ENCODE measurements at places on chromosomes 7 and 10. TPM values are rescaled to one million over a fixed set of nuclear protein-coding genes. Genes with fewer than 3 reads are reported as not detected.

DNA sequence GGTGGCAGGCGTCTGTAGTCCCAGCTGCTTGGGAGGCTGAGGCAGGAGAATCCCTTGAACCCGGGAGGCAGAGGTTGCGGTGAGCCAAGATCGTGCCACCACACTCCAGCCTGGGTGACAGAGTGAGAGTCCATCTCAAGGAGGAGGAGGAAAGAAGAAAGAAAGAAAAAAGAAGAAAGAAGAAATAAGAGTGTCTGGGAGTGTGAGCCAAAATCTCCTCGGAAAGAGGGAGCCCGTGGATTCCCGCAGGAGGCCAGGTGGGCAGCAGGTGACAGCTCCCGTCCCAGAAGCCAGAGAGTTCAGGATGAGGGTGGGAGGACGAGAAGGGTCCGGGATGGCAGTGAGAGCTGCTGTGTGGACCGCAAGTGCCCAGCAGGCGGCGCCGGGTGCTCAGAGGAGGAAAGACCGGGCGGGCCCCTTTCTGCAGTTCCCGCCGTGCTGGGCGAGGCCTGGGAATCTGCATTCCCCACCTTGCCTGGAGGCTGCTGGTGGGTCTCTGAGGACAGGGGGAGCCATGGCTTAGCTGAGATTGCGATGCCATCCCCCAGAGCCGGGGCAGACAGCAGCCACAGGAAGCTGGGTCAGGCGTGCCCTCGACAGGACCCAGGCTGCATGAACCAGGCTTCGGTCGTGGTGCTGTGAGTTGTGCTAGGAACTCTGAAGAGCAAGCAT, 17.1 kb upstream of the AMZ1 start:
- H3K36me3 ChIP-seq = peaks cover 10% of the 10 kb centered on the region
- no peak overlapping the region for H3K27ac ChIP-seq
- no peak overlapping the region for H3K4me3 ChIP-seq

- H3K4me1 ChIP-seq = no peaks in the 10 kb centered on the region
- no peaks in the 10 kb centered on the region for H3K36me3 ChIP-seq
- H3K4me3 ChIP-seq = no peak overlapping the region
- no peaks in the 10 kb centered on the region for H3K27me3 ChIP-seq
- no peak overlapping the region for H3K27ac ChIP-seq
Observed at GRCh38 chr10:56927701-56928100, 566.6 kb upstream of the ZWINT start.

- H3K4me1 ChIP-seq = peaks cover 17% of the 10 kb centered on the region
- H3K36me3 ChIP-seq = no peaks in the 10 kb centered on the region
- no peak for DNase-seq
- H3K27me3 ChIP-seq = no peaks in the 10 kb centered on the region
- no peak overlapping the region for H3K27ac ChIP-seq
Observed at GRCh38 chr7:82348251-82348650, 95.3 kb downstream of the CACNA2D1 start.

GRCh38 chr7:14124716-14125115, 135.2 kb upstream of the ETV1 start:
- no peak overlapping the region for H3K27ac ChIP-seq
- H3K36me3 ChIP-seq = no peaks in the 10 kb centered on the region
- H3K4me1 ChIP-seq = no peaks in the 10 kb centered on the region
- H3K4me3 ChIP-seq = no peak overlapping the region
- no peak for DNase-seq

- peaks cover 16% of the 10 kb centered on the region for H3K36me3 ChIP-seq
- no peak for DNase-seq
- no peak overlapping the region for H3K27ac ChIP-seq
- H3K4me1 ChIP-seq = no peaks in the 10 kb centered on the region
Observed at GRCh38 chr7:44761207-44762161, 12.8 kb downstream of the ZMIZ2 start.

- no peak for DNase-seq
- no peaks in the 10 kb centered on the region for H3K4me1 ChIP-seq
- no peaks in the 10 kb centered on the region for H3K27me3 ChIP-seq
- H3K27ac ChIP-seq = no peak overlapping the region
- H3K4me3 ChIP-seq = no peak overlapping the region
Observed at GRCh38 chr10:128964100-128964403, 503.0 kb upstream of the MGMT start.

- DNase-seq = no peak
- peaks cover 7% of the 10 kb centered on the region for H3K4me1 ChIP-seq
Observed at GRCh38 chr7:108124820-108125219, 5.3 kb downstream of the LAMB4 start.

DNA sequence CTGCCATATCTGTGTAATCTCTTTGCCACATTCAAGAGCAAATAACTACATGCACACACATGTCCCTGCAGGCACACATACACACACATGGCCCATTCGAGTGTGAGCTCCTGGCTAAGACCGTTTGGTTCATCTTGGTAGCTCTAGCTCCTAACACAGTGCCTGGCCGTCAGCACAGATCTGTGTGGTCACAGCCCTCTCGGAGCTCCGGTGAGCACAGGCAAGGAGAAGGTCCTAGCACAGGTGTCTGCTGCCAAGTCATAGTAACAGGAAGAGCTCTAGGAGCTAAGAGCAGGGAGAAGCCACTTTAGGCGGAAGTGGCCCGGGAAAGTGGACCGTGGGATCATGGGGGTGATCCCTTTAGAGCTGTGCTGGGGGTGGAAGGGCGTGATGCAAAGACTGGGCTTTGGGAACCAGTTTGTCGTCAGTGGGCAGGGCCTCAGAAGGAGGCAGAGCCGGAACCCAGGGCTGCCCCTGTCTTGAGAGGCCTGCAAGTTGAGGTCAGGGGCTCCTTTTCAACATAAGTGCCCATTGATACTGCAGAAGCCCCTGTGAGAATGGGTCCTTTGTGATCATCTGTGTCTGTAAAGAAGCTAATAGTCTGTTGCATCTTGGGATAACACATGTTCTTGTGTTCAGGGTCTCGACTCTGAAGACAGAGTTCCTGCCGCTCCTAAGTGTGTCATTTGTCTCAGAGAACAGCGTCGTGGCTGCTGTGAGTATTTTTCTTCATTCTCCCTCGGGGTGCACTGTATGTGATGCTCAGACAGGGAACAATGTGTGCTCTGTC, 16.6 kb upstream of the ARPC1B start:
- peak overlapping the region; percentile 36 for H3K27ac ChIP-seq
- peaks cover 19% of the 10 kb centered on the region for H3K4me1 ChIP-seq
- H3K4me3 ChIP-seq = no peak overlapping the region

DNA sequence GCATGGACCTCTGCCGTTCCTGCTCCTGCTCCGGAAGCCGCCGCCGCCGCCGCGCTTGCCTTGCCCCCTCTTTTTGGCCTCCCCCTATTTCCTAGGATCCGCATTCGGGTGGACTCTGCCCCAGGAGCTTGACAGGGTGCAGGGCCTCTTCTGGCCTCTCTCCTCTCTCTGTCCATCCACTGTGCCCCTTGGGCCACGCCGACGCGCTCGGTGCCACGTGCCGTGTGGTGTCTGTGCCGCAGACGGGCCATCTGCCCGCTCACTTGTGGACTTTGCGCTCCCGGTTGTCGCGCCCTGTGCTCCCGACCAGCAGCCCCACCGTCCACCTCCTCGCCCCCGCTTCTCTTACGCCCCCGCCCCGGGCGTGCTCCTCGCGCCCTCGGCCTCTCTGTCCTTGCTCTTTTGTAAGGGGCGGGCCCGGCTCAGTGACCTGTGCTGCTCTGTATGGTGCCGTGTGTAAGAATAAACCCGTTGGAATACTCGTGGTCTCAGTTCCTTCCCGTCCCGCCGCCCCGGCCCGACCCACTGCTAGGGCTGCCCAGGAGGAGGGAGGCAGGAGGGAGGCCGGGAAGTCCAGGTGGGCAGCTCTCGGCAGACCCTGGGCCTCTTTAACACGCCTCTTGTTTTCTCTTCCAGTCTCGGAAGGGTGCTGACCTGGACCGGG, 37.0 kb downstream of the AGAP3 start:
- H3K27ac ChIP-seq = peak overlapping the region; percentile 36
- no peak for DNase-seq
- H3K4me3 ChIP-seq = no peak overlapping the region
- H3K4me1 ChIP-seq = peaks cover 5% of the 10 kb centered on the region

DNA sequence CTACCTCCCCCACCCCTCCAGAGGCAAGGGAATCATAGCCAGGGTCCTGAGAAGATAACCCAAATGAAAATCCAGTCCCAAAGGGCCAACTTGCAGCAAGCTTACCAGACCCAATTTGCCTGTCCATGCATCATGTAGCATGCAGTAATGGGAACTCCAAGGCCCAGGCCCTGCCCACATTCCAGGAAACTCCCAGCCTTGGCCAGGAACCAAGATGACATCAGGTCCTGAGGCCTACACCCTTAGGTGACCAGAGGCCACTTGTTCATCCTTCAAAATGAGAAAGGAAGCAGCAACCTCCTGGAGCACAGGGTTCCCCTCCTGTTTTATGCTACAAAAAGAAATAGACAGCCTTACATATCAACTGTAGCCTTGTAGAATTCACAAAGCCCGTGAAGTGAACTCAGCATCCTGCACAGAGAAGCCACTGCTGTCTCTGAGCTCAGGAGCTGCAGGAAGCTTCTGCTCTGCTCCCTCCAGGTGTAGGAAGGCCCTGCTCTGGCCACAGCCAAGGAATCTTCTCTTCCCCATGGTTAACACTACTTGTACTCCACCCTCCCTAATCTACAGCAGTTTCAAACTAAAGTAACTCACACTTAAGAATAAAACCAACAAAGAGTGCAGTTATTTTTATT, 30.3 kb upstream of the GRB10 start:
- no peak overlapping the region for H3K4me3 ChIP-seq
- no peak overlapping the region for H3K27ac ChIP-seq
- no peaks in the 10 kb centered on the region for H3K36me3 ChIP-seq
- DNase-seq = peak; percentile 71
- peaks cover 18% of the 10 kb centered on the region for H3K27me3 ChIP-seq
- H3K4me1 ChIP-seq = peaks cover 8% of the 10 kb centered on the region

DNA sequence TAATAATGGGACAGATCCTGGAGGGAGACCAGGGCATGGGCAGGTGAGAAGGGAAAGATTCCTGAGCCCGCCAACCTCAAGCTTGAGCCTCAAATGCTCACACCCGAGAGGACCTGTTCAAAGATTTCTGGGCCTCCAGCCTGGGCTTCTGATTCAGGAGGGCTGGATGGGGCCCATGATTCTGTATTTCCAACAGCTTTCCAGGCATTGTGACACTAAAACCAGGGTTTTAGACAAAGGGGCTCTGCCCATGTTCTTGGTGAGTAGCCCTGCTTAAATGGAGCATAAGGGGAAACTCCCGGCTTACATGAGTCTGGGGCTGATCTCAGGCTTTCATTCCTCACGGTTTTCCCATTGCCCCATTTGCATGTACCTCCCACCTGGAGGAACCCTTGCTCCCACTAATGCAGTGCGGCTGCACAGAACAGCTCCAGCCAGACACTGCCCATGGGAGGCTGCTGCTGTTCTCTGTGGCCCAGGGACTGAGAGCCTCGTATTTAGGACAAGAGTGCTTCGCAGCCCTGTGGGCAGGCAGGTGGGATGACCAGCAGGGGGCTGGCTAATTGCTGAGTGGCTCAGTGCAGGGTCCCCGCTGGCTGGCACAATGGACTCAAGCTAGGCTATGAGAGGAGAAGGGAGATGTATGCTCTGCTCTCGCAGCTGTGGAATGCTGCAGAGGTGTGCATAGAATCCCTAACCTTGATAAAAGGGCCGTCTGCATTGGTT, 135.3 kb upstream of the COBL start:
- no peak overlapping the region for H3K27ac ChIP-seq
- no peak overlapping the region for H3K4me3 ChIP-seq
- H3K27me3 ChIP-seq = no peaks in the 10 kb centered on the region
- H3K4me1 ChIP-seq = no peaks in the 10 kb centered on the region
- DNase-seq = no peak

DNA sequence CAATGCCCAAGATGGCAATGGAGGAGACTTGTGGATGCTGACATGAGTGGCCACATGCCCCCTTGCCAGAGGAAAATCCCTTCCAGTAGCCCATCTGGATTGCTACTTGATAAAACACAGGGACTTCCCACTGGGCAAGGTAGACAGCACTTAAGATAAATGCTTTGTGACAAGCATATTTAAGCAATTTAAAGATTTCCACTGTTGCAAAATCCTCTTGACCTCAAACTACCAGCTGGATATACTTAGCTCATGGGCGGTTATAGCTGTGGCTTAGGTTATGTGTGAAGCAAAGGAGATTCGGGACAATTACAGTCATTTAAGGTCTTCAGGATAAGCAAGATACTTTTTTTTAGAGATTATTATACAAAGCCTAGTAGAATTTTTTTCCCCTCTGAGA, 238.1 kb downstream of the BMPER start:
- H3K4me1 ChIP-seq = peaks cover 8% of the 10 kb centered on the region
- no peak overlapping the region for H3K4me3 ChIP-seq
- peaks cover 7% of the 10 kb centered on the region for H3K36me3 ChIP-seq
- H3K27me3 ChIP-seq = no peaks in the 10 kb centered on the region

GRCh38 chr7:39252916-39253315, 275.2 kb downstream of the POU6F2 start:
- DNase-seq = no peak
- H3K4me3 ChIP-seq = no peak overlapping the region
- H3K27me3 ChIP-seq = peaks cover 4% of the 10 kb centered on the region
- no peaks in the 10 kb centered on the region for H3K4me1 ChIP-seq
- H3K36me3 ChIP-seq = no peaks in the 10 kb centered on the region

- no peak overlapping the region for H3K27ac ChIP-seq
- no peak overlapping the region for H3K4me3 ChIP-seq
- no peaks in the 10 kb centered on the region for H3K36me3 ChIP-seq
- H3K4me1 ChIP-seq = no peaks in the 10 kb centered on the region
Observed at GRCh38 chr10:86079088-86079487, 287.5 kb downstream of the GRID1 start.

DNA sequence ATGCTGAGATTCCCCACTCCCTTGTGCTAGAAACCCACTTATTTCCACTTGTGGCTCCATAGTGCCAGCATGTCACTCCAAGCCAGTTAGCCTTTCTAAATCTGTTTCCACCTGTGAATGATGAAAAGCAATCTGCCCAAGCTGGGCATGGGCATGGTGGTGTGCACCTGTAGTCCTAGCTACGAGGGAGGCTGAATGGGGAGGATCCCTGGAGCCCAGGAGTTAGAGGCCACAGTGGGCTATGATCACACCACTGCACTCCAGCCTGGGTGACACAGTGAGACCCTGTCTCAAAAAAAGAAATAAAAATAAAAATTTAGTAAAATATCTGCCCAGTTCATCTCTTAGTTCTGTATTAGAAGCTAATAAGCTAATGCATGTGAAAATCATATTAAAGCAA, 5.0 kb upstream of the PTF1A start:
- H3K27ac ChIP-seq = no peak overlapping the region
- H3K4me3 ChIP-seq = no peak overlapping the region
- no peak for DNase-seq

FAM25G gene
- not detected for total RNA-seq

CYP2C9 gene
- total RNA-seq = not detected

MMD2 gene
- total RNA-seq = not detected

PAX4 gene
- not detected for total RNA-seq

PURB gene
- 32.6 TPM for total RNA-seq

CDH23 gene
- not detected for total RNA-seq

THSD7A gene
- total RNA-seq = not detected

HGF gene
- 0.55 TPM for total RNA-seq

SLC26A5 gene
- total RNA-seq = not detected

AKR1C3 gene
- not detected for total RNA-seq

C7orf57 gene
- not detected for total RNA-seq
